ENCODE measurements at places on chromosomes 5 and 9. TPM values are rescaled to one million over a fixed set of nuclear protein-coding genes. Genes with fewer than 3 reads are reported as not detected.

Gene FGF18
- total RNA-seq, result 0.07 TPM

Gene CCNB1
- total RNA-seq, result 281 TPM

Gene TAF11L10
- not detected for total RNA-seq

Gene NNT
- 75.9 TPM for total RNA-seq

Gene FRMPD1
- not detected for total RNA-seq

Gene C5orf34
- total RNA-seq, result 10.6 TPM

Gene HTR1A
- not detected for total RNA-seq

Gene CAMK2A
- not detected for total RNA-seq

Gene SNX18
- 46.7 TPM for total RNA-seq

Gene PANK3
- total RNA-seq, result 85.9 TPM

Gene STK32A
- not detected for total RNA-seq

Gene MCTP1
- total RNA-seq, result 86.0 TPM

Gene PCDHA13
- total RNA-seq, result not detected

Gene TEX48
- not detected for total RNA-seq

Gene MLANA
- not detected for total RNA-seq

Gene NEURL1B
- total RNA-seq, result 0.40 TPM

Gene C5orf58
- not detected for total RNA-seq
